Activated CD4-positive, alpha-beta T cell treated with anti-CD3 and anti-CD28 coated beads, Interleukin-2, amount 10 ng/mL, durations not matched to agents 7 days and 5 days (primary cell): ENCODE measurements at places on chromosomes 3 and 15. TPM values are rescaled to one million over a fixed set of nuclear protein-coding genes. Genes with fewer than 3 reads are reported as not detected.
A peak's percentile ranks its signal among the peaks of the same experiment; 100 is the strongest.

- no peak for DNase-seq
Observed at GRCh38 chr3:104951426-104951825, 415.3 kb upstream of the ALCAM start.

Gene CTSH
- 46.7 TPM for total RNA-seq

DNA sequence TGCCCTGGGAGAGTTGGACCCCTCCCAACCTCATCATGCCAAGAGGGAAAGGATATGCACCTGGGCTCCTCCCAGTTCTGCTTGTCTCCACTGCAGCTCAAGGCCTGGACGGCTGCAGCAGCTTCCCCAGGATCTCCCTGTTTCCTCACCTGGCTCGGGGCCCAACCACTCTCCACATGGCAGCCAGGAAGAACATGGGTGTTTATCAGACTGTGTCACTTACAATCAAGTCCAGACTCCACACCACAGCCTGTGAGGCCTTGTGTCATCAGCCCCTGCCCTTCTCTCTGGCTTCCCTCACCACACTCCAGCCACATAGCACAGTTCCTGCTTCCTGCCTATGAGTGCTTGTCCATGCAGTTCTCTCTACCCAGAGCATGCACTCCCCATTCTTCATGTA, 534.4 kb downstream of the EPHB1 start:
- no peak for DNase-seq

- DNase-seq, result peak; percentile 15
Observed at GRCh38 chr15:96037584-96037983, 292.9 kb upstream of the NR2F2 start.

DNA sequence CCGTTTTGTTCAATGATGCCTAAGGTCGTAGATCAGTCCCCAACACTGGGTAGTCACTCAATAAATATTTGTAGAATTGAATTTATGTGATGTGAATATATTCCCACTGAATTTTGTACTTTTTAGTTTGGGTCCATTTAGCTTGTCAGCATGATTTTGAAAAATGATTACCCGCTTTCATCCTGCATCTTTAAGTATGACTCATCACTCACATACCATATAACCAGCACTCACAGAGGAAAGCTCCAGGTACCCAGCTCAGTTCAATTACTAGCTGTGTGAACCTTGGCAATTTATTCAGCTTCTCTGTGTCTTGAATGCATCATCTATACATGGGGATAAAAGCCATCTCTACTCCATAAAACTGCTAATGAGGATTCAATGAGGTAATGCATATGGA, 2.2 kb upstream of the MLF1 start:
- no peak for DNase-seq

GRCh38 chr3:14949126-14949525, 1.7 kb downstream of the NR2C2 start:
- no peak for DNase-seq

Gene CACNA2D2
- 0.60 TPM for total RNA-seq

DNA sequence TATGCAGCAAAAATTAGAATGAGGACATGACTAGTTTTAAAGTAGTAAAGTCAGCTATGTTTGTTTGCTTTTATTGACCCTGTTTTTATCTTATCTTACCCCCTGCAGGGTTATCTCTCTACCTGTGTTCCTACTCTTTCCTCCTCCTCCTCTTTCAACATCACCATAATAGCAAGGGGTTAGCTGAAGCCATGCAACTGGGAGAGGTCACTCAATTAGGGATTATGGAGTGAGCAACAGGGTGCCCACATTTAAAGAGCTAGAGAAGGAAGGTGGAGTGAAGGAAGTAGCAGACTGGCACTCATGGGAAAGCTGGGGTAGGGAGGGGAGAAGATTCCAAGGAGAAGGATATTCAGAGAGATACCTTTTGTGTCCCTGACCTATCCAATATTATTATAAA, 125.9 kb downstream of the LRTM1 start:
- no peak for DNase-seq

Gene MGLL
- 0.10 TPM for total RNA-seq

Gene CCR9
- not detected for total RNA-seq

Gene HHATL
- total RNA-seq, result not detected

Gene TEX55
- total RNA-seq, result not detected

DNA sequence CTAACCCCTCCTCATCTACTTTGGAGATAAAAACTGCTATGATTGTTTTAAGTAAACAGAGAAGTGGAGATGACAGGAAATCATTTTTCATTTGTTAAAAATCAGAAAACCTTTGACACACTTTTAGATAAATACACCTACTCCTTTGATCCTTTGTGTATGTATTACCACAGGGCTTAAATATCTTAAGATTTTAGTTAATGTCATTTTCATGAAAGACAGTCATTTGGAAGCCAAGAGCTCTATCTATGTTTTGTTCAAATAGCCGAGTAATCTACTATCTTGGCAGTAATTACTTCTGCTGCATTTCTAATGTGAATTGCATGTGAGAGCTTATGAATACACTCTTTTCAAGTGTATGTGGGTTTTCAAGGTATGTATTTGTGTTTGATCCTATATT, 2.0 kb downstream of the ARPP21 start:
- DNase-seq, result no peak

- DNase-seq, result no peak
Observed at GRCh38 chr15:86969364-86969763, 889.7 kb downstream of the AGBL1 start.

Gene ERC2
- not detected for total RNA-seq

- DNase-seq, result no peak
Observed at GRCh38 chr15:68380456-68380855, 51.5 kb downstream of the ITGA11 start.

DNA sequence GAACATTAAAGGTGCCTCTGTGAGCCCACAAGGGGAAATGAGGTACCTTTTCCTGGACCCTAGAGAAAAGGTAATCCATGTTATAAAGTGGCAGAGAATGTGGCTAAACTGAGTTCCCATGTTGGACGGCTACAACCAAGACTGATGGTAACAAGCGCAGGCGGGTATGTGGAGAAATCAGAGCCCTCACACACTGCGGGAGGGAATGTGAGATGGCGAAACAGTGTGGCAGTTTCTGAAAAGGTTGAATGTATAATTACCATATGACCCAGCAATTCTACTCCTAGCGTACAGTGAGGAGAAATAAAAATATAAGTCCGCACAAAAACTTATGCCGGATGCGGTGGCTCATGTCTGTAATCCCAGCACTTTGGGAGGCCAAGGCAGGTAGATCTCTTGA, 24.1 kb upstream of the SHISA5 start:
- no peak for DNase-seq

DNA sequence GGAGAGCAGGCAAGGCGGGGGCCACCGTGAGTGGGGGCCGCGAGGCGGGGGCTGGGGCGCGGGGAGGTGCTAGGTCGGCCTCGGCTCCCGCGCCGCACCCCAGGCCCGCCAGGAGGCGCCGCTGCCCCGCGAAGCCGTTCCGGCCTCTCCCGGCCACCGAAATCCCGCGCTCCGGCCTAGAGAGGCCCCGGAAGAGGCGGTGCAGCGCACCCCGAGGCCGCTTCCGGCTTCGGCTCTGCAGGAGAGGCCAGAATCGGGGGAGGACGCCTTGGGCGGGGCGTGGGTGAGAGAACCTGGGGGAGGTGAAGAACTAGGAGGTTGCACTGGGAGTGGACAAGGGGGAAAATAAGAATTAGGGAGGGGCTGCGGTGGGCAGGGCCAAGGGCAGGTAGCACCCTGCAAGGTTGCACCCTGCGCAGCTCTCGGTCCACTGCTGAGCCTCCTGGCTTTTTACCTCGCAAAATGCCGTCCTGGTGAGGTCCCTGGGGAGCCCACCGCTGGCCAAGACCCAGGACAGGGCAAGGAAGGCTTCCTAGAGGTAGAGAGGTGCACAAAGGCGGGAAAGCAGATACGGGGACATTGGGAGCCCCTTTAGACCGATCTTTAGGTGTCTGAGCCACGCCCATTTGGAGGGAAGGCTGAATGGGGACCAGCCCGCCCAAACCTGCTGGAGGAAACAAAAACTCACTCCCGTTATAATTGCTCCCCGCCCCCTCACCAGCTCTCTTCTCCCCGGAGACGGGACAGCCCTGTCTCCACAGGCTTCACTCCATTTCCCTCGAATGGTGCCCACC, 8.4 kb upstream of the GNAI2 start:
- peak; percentile 93 for DNase-seq

GRCh38 chr3:186670155-186670554, 4.3 kb downstream of the HRG start:
- DNase-seq, result no peak

- DNase-seq, result no peak
Observed at GRCh38 chr3:37170060-37170459, 4.3 kb downstream of the LRRFIP2 start.

Gene ASB14
- not detected for total RNA-seq

- DNase-seq, result no peak
Observed at GRCh38 chr3:29764603-29765254, 483.9 kb downstream of the RBMS3 start.

GRCh38 chr15:70126362-70126761, 28.6 kb upstream of the TLE3 start:
- DNase-seq, result no peak

- DNase-seq, result peak; percentile 60
Observed at GRCh38 chr3:179558742-179559364, 3.9 kb upstream of the ACTL6A start.

- DNase-seq, result no peak
Observed at GRCh38 chr3:56268616-56269383, 199.5 kb downstream of the ERC2 start.
